NK-92 treated with Interleukin-12 subunit alpha and Interleukin-12 subunit beta, amount 100 ng/mL, for 24 hours (cell line): ENCODE measurements at places on chromosomes 12 and 14.

DNA sequence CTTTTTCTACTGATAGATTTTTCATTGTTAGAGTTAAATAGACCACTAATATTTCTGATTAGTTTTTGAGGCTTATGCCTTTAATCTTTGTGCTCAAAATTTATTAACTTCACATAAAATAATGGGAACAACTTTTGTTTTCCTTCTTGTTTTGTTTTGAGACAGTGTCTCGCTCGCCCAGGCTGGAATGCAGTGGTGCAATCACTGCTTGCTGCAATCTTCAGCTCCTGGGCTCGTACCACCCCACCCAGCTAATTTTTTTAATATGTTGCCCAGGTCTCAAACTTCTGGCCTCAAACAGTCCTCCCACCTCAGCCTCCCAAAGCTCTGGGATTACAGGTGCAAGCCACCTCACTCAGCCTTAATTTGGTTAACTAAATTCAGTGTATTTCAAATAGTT lies 16.8 kb downstream of the SCFD1 start:
- DNase-seq, result no peak

GRCh38 chr12:130975116-130975515 lies 21.4 kb downstream of the ADGRD1 start:
- DNase-seq, result no peak

DNA sequence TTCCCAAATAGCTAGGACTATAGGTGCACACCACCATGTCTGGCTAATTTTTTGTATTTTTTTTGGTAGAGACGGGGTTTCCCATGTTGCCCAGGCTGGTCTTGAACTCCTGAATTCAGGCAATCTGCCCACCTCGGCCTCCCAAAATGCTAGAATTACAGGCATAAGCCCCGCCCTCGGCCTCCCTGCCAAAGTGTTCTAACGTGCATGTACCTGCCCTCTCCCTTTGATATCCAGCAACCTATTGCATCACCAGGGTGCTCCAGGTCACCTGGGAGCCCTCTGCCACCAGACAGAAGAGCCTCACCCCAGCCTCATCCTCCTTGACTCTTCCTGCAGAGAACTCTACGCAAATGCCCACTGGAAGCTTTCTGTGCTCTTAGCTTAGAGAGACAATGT lies 2.2 kb upstream of the EML1 start:
- DNase-seq, result no peak

GRCh38 chr14:38710881-38711280 lies 392.2 kb downstream of the SEC23A start:
- DNase-seq, result no peak

DNA sequence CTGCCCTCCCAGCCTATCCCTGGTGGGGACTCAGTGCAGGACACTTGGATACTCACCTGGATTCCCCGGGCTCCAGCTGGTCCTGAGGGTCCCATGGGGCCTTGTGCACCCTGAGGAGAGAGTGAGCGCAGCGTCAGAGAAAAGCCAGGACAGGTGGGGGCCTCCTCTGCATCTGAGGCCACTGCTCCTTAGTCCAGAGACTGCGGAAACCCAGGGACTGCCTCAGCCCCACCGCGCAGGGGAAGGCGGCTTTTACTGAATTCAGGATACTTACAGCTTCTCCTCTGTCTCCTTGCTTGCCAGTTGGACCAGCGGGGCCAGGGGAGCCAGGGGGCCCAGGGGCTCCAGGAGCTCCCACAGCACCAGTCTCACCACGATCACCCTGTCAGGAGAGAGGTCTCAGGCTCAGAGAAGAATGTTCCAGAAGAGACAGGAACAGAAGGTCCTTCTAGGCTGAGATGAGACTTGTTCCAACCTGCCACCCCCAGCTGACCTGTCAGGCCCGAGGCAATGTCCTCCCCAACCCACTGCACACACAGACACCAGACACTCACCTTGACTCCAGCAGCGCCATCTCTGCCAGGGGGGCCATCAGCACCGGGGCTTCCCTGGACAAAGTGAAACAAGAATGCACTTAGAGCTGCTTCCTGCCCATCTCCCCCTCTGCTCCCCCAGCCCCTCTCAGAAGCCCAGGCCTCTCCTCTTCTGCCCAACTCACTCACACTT lies 13.8 kb downstream of the TMEM106C start:
- no peak for DNase-seq

- DNase-seq, result no peak
Observed at GRCh38 chr12:55673638-55674037, 34.1 kb downstream of the ITGA7 start.

DNA sequence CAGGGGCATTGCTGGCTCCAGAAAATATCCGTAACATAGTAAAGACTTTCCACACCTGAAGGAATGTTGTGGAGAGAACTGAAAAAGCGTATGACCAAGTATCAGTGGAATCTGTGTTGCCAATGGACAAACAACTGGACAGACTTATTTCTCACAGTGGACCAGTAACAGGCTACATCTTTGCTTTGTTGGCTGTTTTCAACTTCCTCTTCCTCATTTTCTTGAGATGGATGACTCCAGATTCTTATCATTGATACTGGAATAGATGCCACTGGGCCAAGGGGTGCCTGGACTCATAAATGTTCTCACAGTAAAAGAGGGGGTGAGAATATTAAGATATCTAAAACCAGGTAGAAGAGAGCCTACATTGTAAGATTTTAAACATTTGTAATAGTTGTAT lies 6.4 kb downstream of the GAS2L3 start:
- DNase-seq, result no peak

DNA sequence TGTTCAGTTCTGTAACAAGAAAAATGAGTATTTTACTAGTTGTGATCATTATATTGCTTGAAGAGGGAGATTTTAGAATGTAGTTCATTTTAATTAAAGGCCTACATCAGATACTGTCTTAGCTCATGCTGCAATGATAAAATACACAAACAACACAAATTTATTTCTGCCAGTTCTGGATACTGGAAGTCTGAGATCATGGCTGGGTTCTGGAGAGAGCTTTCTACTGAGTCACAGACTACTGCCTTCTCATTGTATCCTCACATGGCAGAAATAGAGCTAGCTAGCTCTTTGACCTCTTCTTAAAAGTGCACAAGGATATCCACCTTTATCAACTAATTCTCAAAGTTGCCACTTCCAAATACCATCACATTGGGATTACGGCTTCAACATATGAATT lies 53.8 kb downstream of the MIS18BP1 start:
- no peak for DNase-seq

GRCh38 chr12:49264466-49264872 lies 413 bp upstream of the TUBA1C start:
- DNase-seq, result no peak

DNA sequence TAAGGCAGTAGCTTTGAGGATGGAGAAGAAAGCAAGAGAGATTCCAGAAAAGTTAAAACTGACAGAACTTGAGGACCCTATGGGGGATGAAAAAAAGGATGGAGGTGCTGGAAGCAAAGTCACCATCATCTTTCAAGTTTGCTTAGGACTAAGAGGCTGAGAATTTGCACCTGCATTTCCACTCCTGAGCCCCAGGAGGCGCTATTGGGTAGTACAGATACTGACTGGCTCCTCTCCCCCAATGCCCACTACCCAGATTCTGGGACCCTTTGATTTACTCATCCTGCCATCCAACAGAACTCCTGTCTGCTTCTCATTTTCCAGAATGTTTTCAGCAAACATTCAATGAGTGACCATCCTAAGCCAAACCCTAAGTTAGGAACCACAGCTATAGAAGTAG lies 34.0 kb upstream of the CMKLR1 start:
- DNase-seq, result no peak
